ENCODE measurements at places on chromosomes 5 and 9.

DNA sequence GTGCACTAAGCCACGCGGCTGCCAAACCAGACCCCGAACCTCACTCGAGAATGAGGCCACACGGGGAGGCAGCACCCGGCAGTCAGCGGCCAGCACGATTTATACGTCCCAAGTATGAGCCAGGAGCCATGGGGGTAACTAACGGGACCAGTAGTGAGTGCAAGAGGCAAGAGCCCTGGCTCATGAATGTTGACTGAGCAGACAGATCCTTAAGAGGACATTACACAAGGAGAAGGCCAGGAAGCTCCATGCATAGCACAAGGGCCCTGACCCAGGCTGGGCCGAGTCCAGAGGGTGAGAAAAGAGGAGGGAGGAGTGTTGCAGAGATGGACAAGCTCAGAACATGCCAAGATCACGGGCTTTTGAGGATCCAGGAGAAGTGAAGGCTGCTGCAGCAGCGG lies 58.6 kb upstream of the PHYKPL start:
- no peak for DNase-seq

DNA sequence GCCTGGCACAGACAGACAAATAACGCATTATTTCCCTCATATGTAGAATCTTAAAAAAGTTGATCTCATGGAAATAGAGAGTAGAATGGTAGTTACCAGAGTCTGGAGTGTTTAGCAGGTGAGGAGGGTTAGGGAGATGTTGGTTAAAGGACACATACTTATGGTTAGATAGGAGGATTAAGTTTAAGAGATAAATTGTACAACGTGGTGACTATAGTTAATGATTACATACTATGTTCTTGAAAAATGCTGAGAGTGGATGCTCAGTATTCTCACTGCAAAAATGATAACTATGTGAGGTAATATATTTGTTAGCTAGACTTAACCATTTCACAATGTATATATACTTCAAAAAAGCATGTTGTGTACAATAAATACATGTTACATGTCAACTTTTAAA lies 38.0 kb downstream of the CERT1 start:
- DNase-seq: no peak

GRCh38 chr9:123997665-123998277 lies 13.8 kb upstream of the LHX2 start:
- no peak for DNase-seq

- DNase-seq: no peak
These were observed 24.8 kb upstream of the AFAP1L1 start for GRCh38 chr5:149246906-149247305.

DNA sequence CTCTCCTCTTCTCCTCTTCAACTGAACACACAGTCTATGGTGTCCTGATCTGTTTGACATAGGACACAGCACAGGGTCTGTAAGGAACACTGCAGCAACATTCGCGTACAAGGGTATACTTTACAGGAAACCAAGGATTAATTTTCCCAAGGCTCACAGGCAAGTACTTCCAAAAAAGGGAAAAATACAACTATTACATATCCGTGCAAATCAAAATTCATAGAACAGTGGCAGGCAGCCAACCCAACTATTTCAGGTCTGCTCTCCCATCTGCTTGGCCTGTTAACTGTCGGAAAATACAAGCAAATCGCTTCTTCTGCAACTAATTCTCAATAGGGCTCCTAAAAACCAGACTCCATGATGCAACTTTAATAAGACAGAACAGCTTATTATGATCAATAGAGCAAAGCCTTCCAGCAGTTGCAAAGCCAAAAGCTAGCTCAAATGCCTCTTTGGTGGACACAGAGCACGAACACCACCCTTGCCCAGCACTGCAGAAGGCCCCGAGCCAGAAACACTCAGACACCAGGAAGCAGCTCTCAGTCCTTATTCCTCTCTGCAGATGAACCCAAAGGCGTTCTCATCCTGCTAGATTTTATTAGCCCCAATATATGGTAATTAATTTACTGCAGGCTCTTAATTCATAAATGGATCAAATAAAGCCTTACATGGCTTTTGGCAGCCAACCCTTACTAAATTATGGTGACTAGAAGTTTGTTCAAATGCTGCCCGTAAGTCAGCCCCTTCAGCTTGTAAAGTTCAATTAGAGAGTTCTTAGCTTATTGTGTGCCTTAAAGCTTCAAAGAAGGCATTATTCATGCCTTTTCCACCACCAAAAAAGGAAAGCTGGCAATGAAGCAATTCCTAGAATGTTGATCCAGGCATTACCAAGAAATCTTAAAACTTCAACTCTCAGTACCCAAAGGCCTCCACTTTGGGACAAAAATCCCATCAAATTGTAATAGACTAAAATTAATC lies 68.8 kb downstream of the ZNF608 start:
- no peak for DNase-seq

- DNase-seq: no peak
These were observed 20.1 kb upstream of the GLDC start for GRCh38 chr9:6665628-6666027.

DNA sequence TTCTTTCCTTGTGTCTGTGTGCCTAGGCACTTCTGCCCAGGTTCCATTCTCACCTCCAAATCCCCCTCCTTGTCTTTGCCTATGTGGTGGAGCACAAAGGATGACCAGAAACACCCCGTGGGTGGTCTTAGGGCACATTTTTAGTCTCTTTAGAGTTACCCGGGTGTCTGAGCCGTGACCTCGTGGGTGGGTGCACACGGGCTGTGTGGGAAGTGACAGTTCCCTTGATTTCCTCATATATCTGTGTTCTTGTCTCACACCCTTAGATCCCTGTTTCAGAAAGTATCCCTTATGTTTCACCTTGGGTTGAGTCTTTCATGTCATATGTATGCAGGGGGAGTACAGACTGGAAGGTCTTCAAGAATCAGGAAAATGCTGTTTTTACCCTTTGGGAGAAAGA lies 13.4 kb upstream of the SMIM32 start:
- DNase-seq: no peak

DNA sequence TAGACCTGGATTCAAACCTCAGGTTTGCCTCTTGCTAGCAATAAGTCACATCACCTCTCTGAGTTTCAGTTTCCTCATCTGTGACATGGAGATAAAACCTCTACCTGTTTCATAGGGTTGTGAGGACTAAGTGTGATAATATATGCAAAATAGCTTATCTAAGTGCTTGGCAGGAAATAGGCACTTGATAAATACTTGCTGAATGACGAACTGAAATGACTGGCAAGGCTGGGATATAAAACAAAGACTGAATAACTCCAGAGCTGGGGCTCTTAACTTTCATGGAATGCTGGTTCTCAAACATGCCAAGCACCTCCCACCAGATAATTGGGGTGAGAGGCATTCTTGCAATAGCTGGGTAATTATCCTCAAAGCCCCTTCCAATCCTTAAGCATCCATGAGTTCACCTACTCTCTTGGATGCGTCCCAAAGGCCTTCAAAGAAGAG lies 87.6 kb downstream of the ADRB2 start:
- DNase-seq: no peak

DNA sequence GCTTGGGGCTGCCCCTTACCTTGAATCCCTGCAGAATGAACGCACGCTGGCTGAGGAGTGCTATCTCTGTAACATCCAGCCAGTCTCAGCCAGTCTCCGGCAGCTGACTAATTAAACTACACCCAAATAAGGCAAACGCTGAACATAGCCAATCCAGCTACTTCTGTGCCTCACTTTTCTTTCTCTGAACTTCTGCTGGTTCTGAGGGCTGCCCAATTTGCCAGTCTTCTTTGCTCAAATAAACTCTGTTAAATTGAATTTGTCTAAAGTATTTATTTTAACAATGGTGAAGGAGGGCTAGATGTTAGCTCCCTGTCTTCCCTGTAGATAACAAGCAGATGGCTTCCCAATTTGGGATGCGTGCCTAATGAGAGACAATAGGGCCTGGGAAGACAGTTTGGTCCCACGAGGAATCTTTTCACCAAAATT lies 154.0 kb upstream of the NFIL3 start:
- no peak for DNase-seq

- no peak for DNase-seq
These were observed 27.3 kb downstream of the CLTA start for GRCh38 chr9:36218011-36218410.

DNA sequence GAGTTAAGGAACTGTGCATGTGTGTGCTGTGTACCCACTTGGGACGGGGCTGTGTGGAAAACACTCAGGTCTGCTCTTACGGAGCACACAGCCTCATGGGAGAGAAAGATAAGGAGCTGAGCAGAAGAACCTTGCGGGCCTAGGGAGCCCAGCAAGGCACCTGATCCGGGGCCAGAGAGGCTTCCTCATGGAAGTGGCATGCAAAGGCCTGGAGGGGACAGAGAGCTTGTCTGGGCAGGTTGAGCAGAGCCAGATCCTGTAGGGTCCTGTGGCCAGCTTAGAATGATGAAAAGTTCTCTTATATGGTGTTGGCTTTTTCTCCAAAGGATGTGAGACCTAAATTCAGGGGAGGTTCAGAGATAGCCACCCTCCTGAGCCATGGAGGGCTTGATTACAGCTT lies 45.2 kb downstream of the NEK6 start:
- DNase-seq: no peak

GRCh38 chr9:89982016-89982415 lies 377.2 kb downstream of the GADD45G start:
- DNase-seq: no peak

All from stimulated activated CD4-positive, alpha-beta T cell treated with anti-CD3 and anti-CD28 coated beads, TNF-alpha, amount 100 ng/mL, for 24 hours (primary cell).